NCI-H2081 (cell line): ENCODE measurements at places on chromosomes 11 and 22.

GRCh38 chr11:3049430-3050243 lies 7.6 kb downstream of the CARS1 start:
- DNase-seq, result no peak

- no peak for DNase-seq
Measured at GRCh38 chr11:34379079-34379478, 21.3 kb upstream of the ABTB2 start.

DNA sequence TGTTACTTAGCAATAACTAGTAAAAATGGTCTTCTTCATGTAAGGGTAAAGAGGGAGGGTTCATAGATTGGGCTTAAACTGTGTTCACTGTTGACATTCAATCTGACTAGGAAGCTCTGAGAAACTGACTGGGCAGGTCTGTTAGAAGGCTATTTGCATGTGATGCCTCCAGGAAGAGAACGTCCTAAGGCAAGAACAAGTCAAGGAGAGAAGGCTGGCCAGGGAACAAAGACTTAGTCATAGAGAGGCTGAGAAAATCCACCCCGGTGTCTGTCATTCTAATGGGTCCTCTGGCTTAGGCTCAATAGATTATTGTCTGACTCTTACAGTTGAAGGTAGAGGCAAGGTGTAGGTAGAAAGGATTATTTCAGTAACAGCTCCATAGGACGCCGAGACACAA lies 50.3 kb upstream of the CD44 start:
- no peak for DNase-seq

DNA sequence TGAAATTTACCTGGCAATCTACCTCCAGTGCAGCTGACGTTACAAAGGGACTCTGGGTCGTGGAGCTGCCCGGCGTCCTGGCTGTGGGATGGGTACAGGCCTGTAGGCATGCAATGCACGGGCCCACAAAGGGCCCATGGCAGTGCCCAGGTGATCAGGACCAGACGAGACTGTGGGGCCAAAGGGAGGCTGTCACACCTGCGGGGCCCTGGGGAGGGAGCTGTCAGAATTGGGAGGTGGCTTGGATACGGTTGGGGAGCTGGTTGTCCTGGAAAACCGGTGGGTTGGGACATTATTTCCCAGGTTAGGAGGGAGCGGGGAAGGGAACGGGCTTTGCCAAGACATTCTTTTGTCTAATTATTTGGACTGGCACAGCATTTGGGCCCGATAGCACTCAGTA lies 958.5 kb downstream of the BRD1 start:
- DNase-seq, result no peak
